ENCODE measurements at places on chromosomes 2 and 18. TPM values are rescaled to one million over a fixed set of nuclear protein-coding genes. Genes with fewer than 3 reads are reported as not detected.

CHRND gene
- not detected for total RNA-seq

FEZ2 gene
- total RNA-seq = 34.3 TPM

FRZB gene
- total RNA-seq = 0.17 TPM

PIEZO2 gene
- total RNA-seq = 1.3 TPM

VAPA gene
- total RNA-seq = 293 TPM

ALPI gene
- total RNA-seq = not detected

POTEC gene
- total RNA-seq = not detected

CIB4 gene
- not detected for total RNA-seq

DNAJC5G gene
- not detected for total RNA-seq

TRIM43 gene
- total RNA-seq = not detected

PDCD1 gene
- total RNA-seq = not detected

DNAH6 gene
- not detected for total RNA-seq

All from mammary epithelial cell (primary cell).